ENCODE measurements at places on chromosomes 6 and 20.
A peak's percentile ranks its signal among the peaks of the same experiment; 100 is the strongest.

DNA sequence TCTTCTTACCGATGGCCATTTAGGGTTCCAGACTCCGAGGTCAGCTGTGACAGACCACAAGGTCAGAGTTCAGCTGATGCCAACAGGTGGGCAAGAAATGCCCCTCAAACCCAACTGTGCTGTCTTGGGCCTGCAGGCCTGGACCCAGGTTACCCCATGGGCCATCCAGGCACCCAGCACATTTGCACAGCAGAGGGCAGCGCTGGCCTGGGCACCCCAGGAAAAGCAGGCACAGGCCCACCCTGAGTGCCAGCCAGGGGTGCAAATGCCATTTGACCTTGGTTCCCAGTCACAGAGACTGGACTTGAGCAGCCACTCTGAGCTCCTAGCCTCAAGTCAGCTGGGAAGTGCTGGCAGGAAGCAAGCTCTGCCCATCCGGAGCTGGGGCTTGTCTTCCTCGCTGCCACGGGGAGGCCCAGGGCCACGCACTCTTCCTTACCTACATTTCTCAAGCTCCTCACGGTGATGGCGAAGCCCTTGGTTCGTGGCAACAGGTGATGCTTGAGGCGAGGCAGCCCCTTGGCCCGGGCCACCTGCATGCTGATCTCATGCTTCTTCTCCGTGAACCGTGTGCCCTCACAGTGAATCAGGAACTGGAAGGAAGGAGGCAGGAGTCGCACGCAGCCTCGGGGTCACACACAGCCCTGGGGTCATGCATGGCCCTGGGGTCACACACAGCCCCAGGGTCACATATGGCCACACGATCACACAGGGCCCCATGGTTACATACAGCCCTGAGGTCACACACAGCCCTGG lies 120.8 kb downstream of the AGPAT4 start:
- DNase-seq: no peak

DNA sequence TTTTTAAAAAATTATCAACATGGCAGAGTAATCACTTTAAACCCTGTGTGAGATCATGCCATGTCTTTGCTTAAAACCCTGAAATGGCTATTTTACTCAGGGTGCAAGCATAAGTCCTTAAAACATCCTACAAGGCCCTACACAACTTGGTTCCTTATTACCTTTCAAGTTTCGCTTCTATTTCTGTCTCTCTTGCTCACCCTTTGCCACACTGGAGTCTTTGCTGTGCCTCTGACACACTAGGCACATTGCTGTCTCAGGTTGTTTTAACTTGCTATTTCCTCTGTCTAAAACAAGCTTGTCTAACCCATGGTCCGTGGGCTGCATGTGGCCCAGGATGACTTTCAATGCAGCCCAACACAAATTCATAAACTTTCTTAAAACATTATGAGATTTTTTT lies 55.6 kb downstream of the KIAA0408 start:
- DNase-seq: no peak

DNA sequence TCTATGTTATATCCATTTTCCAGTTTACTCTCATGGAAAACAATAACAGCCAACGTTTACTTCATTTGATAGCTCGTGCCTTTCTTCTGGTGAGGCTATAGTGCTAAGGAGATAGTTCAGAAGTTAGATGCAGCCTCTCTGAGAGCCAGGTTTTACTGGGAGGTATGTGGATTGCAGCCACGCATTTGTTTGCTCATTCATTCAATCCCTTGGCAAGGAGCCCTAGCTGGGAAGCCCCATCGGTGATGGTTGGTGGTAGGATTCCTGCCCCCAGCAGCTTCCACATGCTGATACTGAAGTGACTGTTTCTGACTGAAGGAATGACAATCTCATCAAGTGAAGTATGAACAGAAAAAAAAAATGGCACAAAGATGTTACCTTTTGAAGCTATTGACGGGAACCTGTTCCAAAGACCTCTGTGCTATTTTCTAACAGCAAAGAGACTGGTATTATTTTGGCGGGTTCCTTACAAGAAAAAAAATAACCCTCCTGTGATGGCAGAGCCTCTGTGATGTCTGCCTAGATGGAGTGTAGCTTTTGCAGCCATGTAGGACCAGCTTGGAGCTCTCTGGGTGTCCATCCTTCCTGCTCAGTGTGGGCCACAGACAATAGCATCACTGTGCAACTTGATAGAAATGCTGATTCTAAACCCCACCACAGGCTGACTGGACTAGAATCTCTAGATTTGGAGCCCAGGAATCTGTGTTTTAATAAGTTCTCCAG lies 30.6 kb downstream of the SNAP25 start:
- DNase-seq: no peak

DNA sequence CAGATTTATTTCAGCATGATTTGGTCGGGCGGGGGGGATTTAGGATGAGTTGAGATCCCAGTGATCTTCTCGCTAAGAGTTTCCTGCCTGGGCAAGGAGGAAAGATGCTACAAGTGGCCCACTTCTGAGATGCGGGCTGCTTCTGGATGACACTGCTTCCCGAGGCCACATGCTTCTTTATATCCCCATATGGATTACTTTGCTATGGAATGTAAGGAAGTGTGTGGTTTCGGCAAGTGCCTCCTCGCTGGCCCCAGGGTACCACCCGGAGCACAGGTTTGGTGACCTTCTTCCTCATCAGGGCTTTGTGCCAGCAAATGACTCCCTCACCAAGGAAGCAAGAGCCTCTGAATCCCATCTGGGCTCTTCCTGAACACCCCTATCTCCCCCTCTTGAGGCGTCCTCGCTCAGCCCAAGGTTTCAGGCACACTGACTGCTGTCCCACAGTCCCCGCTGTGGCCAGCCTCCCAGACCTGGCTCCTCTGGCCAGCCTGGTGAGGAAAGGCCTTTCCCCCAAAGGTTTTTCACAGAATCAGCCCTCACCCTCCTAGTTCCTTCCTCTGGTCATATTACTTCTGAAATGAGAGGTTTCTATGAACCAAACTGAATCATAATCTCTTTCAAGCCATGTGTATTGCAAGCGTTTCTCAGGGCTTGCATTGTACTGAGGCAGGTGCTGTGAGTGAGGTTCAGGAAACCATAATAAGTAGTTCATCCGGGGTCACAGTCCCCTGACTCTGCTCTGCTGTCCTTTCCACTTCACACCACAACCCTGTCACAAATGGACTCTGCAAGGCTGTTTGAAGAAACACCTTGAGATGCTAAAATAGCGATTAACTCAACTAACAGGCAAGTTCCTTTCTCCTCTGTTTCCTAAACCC lies 41.7 kb upstream of the IL17A start:
- DNase-seq: no peak

GRCh38 chr20:44137266-44137801 lies 49.7 kb downstream of the JPH2 start:
- DNase-seq: no peak

- no peak for DNase-seq
Observed at GRCh38 chr20:20198011-20198410, 145.7 kb downstream of the CFAP61 start.

- no peak for DNase-seq
Observed at GRCh38 chr6:44131892-44132291, 4.5 kb downstream of the TMEM63B start.

GRCh38 chr6:143205991-143206390 lies 145.3 kb downstream of the AIG1 start:
- no peak for DNase-seq

DNA sequence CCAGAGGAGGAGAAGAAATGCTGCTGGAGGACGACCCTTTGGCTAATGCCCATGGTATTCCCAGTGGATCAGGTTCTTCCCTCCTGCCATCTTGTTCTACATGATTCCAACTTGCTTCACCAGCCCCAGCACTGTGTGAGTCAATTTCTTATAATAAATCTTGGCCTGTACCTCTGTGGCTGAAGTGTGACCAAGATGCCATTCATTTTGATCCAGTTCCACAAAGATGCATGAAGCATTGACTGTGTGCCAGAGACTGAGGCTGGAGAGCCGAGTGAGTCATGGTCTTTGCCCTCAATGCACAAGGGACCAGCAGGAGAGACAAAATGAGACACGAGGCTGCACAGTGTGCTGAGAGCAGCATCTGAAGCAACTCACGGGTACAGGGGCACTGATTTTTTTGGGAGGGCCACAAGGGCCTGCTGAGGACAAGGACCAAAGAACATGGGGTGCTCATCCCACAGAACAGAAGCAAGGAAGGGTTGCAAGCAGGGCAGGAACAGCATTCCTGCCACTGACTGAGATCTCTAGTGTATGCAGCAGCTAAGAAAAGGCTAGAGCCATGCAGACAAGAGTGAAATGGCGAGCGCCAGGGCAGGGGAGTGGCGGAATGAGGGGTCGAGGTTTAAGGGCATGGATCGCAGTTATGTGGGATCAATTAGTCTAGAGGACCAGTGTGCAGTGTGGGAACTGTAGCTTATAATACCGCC lies 207.0 kb downstream of the THBS2 start:
- no peak for DNase-seq

GRCh38 chr6:95117236-95117635 lies 460.1 kb upstream of the MANEA start:
- DNase-seq: no peak

- no peak for DNase-seq
Observed at GRCh38 chr6:122622479-122622878, 12.3 kb downstream of the PKIB start.

GRCh38 chr6:31227143-31227542 lies 44.7 kb downstream of the HLA-C start:
- DNase-seq: no peak

DNA sequence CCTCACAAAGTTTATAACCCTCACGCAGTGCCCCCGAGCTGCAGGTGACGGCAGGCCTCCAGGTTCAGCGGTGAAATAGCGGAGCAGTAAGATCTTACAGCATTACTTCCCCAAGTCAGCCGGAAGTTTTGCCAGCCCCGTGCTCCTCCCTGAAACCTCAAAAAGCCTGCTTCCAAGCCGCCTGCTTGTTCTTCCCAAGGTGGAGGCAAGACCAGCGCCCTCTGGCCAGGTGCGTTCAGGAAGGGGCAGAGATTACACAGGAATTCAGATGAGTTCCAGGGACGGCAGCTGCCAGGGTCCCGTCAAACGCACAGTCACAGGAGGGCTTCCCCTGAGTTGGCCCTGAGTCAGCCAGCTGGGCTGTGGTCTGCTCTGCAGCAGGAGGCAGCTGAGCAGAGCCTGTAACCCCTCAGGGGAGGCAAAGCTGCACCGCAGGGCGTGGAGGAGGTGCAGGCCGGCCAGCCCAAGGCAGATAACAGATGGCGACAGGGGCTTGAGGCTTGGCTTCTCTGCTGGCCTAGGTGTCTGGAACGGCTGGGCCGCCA lies 124.1 kb upstream of the RPS6KA2 start:
- DNase-seq: no peak

DNA sequence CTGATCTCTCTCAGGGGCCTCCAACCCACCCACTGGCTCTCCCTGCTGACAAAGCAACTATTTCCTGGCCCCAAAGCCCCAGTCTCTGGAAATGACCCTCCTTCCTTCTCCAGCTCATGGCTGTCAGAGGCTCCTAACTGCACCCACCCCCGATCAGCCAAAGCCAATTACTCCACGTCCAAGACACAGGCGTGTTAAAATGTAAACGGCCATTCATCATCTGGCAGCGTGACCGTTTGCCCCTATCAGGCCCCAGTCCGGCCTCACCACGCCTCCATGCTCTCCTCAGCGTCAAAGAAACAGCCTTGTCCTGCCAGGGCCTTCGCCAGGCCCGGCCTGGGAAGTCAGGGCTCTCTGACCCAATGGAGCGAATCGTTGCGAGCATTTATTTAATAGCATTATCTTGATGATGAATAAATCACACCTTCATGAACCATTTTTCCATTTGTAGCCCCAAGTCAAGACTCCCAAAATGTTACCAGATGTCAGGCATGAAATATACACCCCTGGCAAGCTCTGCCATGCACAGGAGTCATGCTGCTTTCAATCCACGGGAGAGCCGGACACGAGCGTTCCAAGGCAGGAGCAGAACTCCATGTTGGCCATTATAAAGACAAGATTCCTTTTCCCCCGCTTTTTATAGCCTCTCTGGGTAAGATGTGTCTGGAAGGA lies 17.7 kb downstream of the RIPOR3 start:
- no peak for DNase-seq

DNA sequence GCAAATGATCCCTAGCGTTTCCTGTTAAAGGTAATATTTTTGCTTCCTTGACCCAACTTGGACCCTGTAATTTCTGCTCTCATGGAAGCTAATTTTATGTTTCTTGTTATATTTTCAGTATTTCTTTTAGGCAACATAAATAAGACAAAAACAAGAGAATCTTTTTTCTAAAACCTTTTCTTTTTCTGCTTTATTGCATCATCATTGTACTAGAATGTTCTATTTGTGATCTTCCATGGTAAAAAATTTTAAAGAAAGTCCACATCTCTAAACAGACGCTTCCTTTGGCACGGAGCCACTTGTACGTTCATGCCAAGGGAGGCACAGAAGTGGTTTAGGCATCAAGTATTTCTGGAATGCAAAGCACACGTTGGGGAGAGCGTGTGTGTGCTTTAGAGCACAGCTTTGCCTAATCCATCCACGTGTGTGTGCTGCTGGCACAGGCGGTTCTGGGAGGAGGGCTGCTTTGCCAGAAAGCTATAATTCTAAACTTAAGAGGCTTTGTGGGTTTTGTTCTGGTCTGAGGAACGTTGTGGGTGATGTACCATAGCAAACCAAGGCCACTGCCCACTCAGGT lies 98.3 kb downstream of the SASH1 start:
- DNase-seq: peak; percentile 52

GRCh38 chr6:11275598-11275997 lies 43.1 kb upstream of the NEDD9 start:
- DNase-seq: no peak

DNA sequence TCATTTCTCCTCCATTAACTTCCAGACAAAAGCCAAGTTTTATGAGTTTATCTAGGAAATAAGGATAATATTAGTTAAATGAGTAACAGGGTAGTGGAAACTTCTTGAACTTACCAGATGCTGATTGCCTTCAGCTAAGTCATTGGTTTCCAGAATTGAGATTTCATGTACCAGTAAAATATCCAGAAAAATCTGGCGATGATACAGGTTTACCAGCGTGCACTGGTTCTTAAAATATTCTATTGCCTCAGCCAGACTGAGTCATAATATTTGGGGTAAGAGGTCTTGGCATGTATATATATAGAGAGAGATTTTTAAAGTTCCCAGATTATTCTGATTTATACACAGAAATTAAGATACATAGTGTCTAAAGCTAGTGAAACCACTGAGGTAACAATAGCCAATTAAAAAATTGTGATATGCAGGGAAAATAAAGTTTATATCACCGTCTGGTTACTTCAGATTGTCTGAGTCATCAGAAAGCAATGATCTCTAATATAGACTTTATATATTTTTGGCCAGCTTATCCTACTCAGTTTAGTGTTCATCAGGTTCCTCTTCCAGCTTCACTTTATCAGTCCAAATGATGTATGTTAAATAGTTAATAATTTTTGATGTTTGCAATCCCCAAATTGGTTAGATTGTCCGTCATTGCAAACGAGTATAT lies 39.5 kb upstream of the SDHAF4 start:
- DNase-seq: no peak

- no peak for DNase-seq
Observed at GRCh38 chr20:19375395-19375794, 163.0 kb downstream of the SLC24A3 start.

DNA sequence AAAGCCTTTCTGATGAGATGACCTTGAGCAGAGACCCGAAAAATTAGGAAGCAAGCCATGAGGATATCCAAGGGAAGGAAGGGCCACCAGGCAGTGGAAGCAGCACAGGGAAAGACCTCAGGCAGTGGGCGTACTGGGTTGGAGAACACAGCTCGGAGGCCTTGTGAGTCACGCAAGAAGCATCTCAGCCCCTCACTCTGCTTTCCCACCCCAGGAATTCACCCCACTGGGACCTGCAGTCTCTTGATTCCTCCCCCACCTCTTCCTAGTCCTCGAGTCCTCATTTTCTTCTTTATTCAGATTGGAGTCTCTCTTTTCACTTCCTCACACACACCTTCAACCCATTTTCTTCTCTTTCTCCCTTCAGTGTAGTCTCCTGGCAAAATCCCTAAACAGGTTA lies 27.0 kb downstream of the RPRD1B start:
- no peak for DNase-seq

- peak; percentile 22 for DNase-seq
Observed at GRCh38 chr6:152112491-152113261, 305.2 kb downstream of the ESR1 start.
